ENCODE measurements at places on chromosomes 11 and 22.

- no peak for DNase-seq
These were observed 668.8 kb downstream of the DLG2 start for GRCh38 chr11:84958295-84958694.

- DNase-seq = no peak
These were observed 85.0 kb downstream of the CHST1 start for GRCh38 chr11:45580399-45580798.

- no peak for DNase-seq
These were observed 10.0 kb downstream of the SSH3 start for GRCh38 chr11:67313125-67313890.

DNA sequence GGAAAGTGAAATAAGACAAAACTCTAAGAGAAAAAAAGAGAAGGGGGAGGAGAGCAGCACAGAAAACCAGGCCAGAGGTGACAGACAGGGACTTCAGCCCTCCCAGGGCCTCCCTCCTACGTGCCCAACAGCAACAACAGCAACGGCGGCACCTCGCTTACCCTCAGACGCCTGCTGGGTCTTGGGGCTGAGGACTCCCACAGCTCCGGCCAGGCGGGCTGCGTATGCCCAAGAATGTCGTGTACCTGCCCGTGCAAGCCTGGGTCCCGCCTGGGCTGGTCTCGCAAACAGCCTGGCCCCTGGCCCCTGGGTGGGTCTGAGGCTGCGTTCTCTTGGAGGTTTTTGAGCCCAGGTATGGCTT is 30.5 kb downstream of the ARAP1 start:
- DNase-seq = peak; percentile 29

DNA sequence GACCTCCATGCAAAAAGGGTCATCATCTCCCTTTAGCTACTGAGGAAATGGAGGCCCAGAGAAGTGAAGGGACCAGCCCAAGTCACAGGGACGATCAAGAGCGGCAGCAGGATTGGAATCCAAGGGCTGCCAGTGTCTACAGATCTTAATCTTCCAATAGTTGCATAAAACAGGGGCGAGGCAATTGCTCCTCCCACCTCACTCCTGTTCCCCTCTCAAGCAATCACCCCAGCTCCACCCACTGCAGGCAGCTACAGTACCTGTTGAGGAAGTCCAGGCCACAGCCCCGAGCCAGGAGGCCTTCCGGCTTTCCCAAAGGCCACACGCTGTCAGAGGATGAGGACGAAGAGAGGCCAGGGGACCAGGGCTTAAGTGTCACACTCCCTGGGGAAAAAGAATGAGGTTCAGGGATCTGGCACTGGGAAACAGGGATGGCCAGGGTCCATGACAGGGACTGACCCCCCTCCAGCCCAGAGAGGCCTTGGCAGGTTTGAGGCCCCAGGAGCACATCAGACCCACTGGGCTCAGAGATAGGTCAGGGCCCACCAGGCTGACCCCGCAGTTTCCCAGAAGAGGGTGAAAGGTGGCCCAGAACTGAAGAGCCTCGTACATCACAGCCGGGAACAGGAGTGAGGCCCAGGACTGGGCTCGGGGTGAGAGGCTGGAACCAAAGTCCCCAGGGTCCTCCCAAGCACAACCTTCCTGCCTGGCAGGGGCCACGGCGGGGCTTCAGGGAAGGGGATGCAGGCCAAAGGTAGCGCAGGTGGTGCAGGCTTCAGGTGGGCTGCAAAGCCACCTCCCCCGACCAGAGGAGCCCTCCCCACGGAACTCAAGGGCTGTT is 16.4 kb upstream of the MFNG start:
- DNase-seq = no peak

GRCh38 chr22:35561796-35562526 is 21.3 kb downstream of the RASD2 start:
- DNase-seq = no peak

GRCh38 chr22:25448435-25449051 is 115.9 kb upstream of the GRK3 start:
- DNase-seq = no peak

DNA sequence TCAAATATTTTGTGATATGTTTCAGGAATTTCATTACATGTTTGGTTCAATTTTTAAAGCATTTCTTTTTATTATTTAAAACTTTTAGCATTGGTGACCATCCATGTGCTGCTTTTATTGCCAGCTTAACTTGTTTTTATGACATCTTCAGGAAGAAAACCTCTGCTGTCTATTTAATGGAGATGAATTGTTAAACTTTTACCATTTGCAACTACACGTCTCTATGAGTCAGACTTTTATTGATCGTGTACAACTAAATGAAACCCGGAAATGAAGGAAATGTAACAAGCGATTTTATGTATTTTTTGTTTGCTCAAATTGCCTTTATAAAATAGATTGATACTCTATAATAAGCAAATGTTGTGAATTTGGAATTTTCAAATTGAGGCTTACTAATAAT is 113.0 kb downstream of the PTPRJ start:
- no peak for DNase-seq

DNA sequence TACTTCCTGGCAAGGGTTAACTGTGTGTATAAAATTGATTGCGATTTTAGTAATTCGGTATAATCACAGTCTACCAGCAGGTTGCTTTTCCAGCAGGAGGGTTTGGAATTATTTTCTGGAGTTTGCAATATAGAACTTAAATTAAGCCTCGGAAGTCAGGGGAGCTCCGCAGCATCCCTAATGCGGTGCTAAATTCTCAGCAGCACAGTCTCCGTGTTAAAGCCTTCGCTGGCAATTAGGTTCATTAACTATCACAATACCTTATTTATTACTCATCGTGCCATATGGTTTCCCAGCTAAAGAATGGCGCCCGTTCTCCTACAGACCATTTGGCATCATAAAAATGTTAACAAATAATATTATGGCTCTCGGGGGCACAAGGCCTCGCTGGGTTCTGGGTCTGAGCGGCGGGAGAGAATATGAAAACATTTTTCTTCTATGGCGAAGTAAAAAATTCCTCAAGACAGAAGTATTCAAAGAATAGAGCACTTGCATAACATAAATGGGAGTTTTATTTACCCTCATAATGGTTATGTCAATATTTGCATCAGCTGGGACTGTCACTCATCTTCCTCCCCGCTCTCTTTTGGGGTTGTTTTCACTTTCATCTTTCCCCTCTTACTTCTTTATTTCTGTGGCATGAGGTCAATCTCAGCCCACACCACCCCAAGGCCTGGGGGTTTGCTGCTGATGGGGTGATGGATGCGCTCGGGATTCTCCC is 28.1 kb upstream of the ZBTB16 start:
- no peak for DNase-seq

- no peak for DNase-seq
These were observed 6.5 kb downstream of the OR4D6 start for GRCh38 chr11:59463190-59463641.

GRCh38 chr11:13247606-13248296 is 29.8 kb upstream of the BMAL1 start:
- DNase-seq = no peak

DNA sequence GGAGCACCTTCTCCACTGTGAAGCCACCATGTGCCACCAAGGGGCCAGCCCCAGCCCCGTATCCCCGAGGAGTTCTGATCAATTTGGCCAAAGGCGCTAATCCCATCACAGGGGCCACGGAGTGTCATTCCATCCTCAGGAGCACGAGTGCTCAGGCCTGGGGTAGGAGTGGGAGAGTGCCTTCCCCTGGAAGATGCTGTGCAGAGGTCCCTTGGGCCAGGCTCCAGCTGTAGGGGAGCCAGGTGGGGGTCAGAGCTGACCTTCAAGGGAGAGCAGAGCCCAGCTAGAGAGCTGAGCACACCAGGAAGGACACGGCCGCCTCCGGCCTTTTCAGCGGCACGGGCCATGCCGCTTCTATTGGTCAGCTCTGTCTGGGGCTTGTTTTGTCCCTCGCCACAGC is 1459.9 kb downstream of the BRD1 start:
- DNase-seq = no peak

GRCh38 chr11:3970108-3970507 is 114.6 kb downstream of the STIM1 start:
- no peak for DNase-seq

GRCh38 chr22:21101877-21102638 is 56.3 kb downstream of the LRRC74B start:
- DNase-seq = no peak

DNA sequence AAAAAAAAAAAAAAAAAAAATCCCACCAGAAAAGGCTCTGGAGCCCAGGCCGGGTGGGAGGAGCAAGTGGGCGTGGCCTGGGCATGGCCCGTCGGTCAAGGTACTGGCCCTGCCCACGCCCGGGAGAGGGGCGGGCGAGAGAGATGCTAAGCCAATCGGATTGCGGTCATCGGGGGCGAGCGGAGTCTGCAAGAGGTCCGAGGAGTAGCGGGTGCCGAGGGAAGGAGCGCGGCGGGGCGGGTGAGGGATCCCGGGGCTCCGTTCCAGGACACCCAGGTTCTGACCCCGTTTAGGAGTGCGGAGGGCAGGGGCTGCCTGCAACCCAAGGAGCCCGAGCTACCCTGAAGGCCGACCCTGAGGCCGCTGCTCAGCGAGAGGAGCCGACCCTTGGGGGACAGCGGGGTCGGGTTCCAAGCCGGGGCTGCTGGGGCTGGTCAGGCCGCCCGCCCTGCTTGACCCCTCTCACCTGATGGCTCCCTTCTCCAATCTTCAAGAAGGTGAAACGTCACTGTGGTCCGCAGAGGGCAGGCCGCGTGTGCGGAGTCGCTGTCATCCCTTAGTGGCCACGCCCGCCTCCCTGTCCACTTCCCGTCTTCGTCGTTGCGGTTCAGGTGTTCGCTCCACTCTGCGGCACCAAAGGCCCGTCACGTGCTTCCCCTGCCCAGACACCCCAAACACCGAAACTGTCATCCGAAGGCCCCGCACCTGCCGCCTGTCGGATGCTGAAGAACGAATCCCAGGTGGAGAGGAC is 11.1 kb upstream of the TAB1 start:
- DNase-seq = peak; percentile 39

DNA sequence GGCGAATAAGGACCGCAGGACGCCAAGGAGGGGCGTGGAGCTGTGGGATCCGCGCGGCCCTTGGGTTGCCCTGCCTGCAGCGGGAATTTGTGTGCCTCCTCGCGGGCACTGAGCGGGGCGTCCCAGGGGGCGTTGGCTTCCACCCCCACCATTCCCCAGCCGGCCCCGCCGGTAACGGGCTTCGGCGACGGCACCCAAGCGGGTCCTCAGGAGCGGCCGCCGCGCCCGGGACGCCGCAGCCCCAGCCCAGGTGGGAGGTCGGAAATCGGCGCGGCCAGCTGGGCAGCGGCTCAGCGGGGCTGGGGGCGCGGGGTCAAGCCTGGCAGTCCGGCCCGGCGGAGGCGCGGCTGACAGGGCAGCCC is 320 bp downstream of the CLTCL1 start:
- DNase-seq = peak; percentile 8

DNA sequence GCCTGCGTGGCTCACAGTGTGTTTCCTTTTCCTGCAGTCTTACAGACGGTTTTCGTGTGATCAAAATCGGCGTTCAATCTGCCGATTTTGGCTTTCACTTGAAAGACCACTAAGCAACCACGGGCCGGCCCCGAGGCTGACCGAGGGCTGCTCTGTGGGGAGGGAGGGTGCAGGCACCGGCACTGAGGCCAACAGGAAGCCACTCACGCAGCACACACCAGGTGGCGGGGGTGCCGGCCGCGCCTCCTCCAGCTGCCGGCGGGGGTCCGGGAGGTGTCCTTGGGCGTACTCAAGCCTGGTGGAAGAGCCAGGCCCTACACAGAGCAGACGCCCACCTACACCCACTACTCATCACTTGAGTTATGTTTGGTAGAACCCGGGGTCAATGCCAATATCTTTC is 14.3 kb downstream of the TOLLIP start:
- DNase-seq = no peak

DNA sequence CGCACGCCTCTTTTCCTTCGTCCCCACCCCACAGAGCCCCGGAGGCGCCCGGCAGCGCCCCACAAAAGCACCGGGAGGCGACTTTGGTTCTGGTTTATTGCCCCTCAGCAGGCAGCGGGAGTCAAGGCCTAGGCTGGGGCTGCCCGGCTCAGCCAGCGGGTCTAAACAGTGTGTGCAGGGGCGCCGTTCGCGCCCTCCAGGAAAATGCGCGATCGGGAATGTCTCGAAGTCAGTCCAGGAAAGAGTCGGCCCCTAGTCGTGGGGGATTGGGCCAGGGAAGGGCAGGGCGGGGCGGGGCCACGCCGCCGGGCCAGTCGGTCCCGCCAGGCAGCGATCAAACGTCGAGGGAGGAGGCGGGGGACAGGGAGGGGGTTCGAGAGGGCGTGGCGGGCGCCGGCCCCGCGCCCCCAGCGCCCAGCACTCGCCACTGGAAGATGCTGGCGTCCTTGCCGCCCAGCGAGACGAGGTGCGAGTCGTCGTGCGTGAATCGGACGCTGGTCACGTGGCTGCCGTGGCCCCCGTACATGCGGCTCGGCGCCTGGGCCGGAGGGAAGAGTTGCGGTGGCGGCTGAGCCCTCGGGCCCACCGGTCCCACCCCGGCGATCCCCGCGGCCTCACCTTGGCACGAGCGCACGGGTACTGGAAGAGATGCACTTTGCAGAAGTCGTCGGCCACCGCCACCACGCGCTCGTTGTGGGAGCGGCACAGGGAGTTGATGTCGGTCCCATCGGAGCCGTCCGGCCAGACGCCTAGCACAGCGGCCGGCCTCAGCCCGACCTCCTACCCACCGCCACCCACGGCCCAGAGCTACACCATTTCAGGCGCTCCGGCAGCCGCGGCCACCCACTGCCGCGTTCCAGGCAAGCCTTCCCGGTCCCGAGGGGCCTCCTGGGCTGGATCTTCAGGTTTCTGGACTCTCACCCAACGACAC is 741 bp upstream of the MTA2 start:
- no peak for DNase-seq

DNA sequence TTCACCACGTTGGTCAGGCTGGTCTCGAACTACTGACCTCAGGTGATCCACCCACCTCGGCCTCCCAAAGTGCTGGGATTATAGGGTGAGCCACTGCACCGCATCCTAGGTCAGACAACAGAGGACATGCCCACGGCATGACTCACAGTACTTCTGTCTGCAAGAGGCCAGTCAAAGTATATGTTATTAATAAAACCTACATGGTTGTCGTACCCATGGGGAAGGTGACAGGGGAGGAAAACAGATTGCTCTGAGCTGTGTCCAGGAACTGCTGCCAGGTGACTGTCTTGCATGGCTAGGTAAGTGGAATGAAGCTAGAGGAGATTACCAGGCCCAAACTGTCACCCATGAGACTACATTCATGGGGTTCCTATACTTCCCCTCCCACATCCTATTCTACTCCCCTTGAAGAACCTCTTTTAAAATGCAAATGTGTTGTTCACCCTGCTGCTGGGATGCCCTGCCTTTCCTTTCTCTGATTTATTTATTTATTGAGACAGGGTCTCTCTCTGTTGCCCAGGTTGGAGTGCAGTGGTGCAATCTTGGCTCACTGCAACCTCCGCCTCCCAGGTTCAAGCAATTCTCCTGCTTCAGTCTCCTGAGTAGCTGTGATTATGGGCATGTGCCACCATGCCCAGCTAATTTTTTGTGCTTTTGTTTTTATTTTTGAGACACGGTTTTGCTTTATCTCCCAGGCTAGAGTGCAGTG is 2.0 kb upstream of the NLRX1 start:
- DNase-seq = no peak

DNA sequence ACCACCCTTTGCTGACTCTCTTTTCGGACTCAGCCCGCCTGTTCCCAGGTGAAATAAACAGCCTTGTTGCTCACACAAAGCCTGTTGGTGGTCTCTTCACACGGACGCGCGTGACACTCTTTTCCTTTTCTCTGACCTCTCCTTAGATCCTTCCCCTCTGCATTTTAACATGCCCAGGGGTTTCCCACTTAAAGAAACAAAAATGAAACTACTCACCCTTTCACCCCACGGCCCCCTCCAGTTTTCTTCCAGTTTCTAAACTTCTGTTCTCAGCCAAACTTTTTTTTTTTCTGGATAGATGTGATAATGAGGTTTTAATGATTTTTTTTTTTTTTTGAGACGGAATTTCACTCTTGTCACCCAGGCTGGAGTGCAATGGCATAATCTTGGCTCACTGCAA is 32.8 kb upstream of the NUP50 start:
- DNase-seq = no peak
